ENCODE measurements at places on chromosomes 11 and 22.

DNA sequence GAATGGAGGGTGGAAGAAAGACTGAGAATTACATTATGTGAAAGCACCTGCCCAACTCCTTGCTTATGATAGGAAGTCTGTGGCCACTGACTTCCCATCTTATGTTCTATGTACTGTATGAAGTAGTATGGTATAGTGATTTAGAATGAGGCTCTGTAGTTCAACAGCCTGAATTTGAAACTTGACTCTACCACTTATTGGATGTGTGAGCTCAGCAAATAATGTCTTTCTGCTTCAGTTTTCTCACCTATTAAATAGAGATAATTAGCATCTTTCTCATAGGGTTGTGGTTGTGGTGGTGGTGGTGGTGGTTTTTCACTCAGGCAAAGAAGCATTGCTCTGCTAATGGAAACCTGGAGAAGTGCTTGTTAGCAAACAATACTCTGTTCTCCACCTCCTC lies 121.6 kb downstream of the PAX6 start:
- DNase-seq, result no peak

DNA sequence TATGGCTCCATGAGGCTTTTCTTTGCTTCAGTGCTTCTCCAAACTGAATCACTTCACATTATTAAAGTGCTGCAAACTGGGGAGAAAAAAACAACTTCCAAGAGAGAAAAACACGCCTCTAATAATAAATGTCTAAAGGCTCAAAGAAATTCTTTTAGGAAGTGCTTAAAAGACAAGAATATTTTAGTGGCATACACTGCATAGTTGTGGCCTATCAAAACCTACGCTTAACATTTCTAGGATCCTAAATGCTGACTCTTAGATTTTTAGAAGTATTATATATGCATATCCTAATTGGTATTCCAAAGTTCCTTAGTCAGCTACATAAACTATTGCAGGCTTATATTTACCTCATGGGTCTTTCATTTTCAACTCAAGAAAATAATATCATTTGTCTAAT lies 879.0 kb upstream of the CCDC90B start:
- no peak for DNase-seq

DNA sequence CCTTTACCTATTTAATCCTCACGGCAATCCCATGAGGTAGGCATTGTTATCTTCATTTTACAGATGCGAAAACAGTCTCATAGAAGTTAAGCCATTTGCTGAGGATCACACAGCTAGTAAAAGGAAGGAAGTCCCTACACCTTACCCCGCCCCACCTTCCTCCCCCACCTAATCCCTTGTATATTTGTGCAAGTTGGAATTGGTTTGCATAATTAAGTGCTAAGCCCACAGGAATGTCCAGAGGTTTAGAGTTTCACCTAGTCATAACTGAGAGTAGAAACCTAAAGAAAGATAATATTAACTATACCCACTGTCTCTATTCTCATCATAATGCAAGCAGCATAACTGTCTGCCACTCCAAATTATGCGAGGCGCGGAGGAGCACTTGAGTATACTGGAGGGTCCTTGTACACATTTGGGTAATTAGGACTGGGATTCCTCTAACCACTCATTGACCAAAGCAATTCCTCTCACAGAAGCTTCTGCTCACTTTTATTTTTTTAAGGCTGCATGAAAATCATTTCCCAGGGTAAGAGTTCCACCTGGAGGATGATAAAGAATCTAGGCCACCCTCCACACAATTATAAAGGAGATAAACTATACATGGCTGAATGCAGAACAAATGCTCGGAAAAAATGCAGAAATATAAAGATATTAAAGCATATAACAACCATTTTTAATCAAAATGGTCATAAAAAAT lies 199.9 kb downstream of the FAM181B start:
- DNase-seq, result no peak

GRCh38 chr22:37328017-37328416 lies 45.7 kb downstream of the CYTH4 start:
- DNase-seq, result no peak

GRCh38 chr11:100825626-100826025 lies 138.5 kb downstream of the ARHGAP42 start:
- no peak for DNase-seq

DNA sequence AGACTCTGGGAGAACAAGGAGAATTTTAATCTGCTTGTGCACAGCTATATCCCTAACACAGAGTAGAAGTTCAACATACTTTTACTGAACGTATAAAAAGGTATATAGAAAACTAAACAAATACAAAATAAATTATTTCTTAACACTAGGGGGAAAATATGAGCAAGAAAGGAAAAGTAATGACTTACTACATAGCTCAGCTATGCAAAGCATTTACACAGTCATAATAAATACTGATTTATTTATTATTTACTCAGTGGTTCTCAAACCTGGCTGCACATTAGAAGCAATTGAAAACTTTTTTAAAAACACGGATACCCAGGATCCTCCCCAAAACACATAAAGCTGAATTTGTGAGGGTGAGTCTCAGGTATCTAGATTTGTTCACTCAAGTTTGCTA lies 182.5 kb downstream of the TTC28 start:
- DNase-seq, result no peak

GRCh38 chr22:19719488-19720021 lies 3.8 kb upstream of the GP1BB start:
- DNase-seq, result no peak

GRCh38 chr11:78656327-78656726 lies 81.7 kb upstream of the NARS2 start:
- DNase-seq, result no peak

All from stimulated activated CD8-positive, alpha-beta memory T cell treated with anti-CD3 and anti-CD28 coated beads, Interleukin-7, amount 100 ng/mL, for 48 hours (primary cell).